Activated T-helper 17 cell treated with anti-CD3 and anti-CD28 coated beads, Interleukin-2, amount 50 U/mL, for 72 hours (primary cell): ENCODE measurements at places on chromosomes 5 and 9. TPM values are rescaled to one million over a fixed set of nuclear protein-coding genes. Genes with fewer than 3 reads are reported as not detected.

NXNL2 gene
- total RNA-seq = not detected

TMEM171 gene
- total RNA-seq = not detected

SPINK4 gene
- not detected for total RNA-seq

DNA sequence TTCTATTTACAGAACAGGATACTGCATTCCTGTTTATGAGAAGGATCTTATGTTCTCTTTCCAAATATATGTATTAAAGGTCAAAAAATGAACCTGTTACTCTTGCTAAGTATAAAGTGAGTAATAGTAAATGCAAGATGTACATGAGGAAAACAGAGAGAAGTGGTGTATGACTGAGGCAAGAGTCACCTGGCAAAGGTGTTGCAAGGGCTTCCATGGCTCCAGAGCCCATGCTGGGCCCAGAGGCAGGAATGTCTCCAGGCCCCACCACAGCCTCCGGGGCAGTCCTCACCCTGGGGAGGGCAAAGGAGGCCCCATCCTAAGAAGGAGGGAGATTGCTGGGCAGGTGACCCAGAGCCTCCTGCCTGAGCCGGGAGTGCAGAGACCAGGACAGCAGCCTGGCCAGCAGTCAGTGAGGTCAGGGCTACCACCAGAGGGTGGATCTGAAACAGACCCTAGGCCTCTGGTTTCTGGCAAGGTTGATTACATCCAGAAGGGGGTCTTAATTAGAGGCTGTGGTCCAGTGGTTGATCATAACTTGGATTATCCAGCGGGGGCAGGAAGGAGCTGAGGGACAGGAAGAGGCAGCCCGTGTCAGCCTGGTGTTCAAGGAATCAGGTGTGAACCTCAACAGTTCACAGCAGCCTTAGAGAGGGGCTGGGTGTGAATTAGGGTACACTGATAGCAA lies 57.3 kb upstream of the CPLX2 start:
- ATAC-seq = no peak

- ATAC-seq = no peak
These were observed 270.4 kb upstream of the DMRT1 start for GRCh38 chr9:571066-571465.

- ATAC-seq = no peak
These were observed 63.4 kb upstream of the SREK1 start for GRCh38 chr5:66080664-66081063.

GRCh38 chr5:31366941-31367340 lies 165.0 kb downstream of the DROSHA start:
- no peak for ATAC-seq

GRCh38 chr9:129949821-129950220 lies 93.2 kb downstream of the FNBP1 start:
- no peak for ATAC-seq

DNA sequence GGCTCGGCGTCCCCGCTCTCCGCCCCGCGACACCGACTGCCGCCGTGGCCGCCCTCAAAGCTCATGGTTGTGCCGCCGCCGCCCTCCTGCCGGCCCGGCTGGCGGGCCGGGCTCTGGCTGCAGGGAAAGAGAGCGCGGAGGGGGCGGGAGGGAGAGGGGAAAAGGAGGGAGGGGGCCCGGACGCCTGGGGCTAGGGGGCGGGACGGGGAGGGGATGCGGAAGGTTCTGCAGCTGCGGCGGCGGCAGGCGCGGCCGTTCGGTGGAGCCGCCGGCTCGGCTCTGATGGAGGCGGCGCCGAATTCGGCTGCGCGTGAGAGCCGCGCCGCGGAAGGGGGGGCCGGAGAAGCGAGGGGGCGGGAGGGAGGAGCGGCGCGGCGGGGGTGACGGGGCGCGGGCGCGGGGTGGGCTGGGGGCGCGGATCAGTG lies at the start of gene MARCHF11:
Gene MARCHF11, minus strand, starts transcription at position 281 of the 425 bp plus-strand sequence. Its CDS starts 216 bp downstream, at position 65.
- no peak for ATAC-seq

DNA sequence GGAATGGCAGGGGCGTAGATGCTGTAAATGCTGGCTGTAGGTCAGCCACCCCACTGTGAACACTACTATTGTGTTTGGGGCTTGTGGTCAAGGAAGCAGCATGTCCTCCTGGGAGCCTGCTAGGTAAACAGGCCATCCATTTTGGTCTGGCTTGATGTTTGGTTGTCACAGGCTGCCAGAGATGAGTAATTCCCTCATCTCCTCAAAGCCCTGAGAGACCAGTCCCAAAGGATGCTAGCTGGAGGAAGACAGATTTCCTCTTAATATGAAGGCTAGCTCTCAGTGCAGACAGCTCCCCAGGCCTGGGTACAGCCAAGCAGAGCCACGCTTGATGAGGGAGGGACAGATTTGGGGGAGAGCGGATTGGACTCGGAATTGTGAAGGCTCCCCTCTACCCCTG lies 72.5 kb upstream of the MAP1B start:
- no peak for ATAC-seq
